ENCODE measurements at places on chromosomes 6 and 20.

DNA sequence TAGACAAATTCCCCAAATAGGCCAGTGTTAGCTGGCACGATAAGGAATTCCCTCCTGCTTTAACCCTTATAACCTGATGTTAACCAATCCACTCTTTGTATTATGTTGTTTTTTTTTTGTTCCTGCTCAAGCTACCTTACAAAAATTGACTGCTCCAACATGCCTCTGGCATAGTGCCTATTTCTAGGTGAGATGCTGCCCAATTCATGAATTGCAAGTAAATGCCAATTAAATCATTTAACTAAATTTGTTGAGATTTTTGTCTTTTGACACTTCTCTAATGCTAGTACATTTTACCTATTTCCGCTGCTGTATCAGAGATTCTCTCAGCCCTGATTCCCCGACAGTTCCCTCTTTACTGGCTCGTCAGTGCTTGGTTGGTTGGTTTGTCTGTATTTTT lies 66.5 kb downstream of the HECA start:
- DNase-seq = no peak

GRCh38 chr6:40586369-40587201 lies 579 bp downstream of the LRFN2 start:
- no peak for DNase-seq

DNA sequence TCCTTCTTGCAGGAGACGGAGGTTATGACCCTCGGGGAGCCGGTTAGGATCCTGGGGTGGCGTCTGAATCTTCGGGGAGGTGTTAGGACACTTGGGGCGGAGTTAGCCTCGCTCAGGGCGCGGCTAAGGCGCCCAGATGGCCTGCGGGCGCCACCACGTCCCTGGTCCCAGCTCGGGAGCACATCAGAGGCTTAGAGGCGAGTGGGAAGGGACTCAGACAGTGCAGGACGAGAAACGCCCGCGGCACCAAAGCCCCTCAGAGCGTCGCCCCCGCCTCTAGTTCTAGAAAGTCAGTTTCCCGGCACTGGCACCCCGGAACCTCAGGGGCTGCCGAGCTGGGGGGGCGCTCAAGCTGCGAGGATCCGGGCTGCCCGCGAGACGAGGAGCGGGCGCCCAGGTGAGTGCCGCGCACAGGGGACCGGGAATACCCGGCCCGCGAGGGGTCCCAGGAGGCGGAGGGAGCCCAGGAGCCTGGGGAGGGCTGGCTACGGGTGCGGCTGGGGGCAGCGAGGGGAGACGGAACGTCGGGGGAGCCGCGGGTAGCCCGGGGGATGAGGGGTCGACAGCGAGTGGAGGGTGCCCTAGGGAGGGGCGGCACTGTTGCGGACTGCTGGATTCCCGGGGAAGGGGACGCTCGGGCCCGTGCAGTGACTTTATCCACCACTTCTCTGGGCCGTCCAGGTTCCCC lies at the start of gene HCK:
TSS of gene HCK (plus strand) at position 153 of the 688 bp plus-strand sequence.
- no peak for DNase-seq

- DNase-seq = no peak
Measured at GRCh38 chr6:30480536-30481156, 8.7 kb upstream of the HLA-E start.

DNA sequence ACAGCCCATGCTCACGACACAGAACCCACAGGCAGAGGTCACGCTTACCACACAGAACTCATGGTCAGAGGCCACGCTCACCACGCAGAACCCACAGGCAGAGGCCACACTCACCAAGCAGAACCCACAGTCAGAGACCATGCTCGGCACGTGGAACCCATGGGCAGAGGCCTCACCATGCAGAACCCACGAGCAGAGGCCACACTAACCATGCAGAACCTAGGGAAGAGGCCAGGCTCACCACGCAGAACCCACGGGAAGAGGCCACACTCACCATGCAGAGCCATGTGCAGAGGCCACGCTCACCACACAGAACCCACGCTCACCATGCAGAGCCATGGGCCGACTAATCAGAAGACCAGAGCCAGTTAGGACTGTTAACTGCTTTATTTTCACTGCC lies 203.2 kb upstream of the THBS2 start:
- no peak for DNase-seq

- no peak for DNase-seq
Measured at GRCh38 chr6:41881506-41881905, 13.7 kb downstream of the USP49 start.

DNA sequence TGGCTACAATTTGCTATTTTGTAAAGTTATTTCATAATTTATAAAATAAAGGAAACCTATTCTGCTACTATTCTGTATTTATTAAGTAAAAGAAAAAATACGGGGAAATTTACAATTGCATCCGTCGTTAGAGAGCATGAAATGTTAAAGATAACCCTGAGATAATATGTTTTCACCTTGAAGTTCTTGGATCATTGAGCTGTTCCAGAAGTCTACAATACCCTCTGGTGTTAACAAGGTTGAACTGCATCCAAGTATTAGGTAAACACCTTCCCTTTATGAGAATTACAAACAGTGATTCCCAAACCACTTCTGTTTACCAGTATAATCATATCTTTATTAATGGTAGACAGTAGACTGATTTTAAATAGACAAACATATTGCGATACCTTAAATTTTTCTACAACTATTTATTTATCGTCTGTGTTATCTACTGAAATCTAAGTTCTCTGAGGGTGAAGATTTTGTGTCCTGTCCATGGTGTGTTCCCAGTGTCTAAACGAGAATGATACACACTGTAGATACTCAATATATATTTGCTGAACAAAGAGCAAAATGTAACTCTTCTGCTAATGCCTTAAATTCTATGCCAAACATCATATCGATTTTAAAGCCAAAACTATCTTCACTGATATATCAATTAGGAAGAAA lies 28.2 kb downstream of the TBC1D32 start:
- DNase-seq = no peak

DNA sequence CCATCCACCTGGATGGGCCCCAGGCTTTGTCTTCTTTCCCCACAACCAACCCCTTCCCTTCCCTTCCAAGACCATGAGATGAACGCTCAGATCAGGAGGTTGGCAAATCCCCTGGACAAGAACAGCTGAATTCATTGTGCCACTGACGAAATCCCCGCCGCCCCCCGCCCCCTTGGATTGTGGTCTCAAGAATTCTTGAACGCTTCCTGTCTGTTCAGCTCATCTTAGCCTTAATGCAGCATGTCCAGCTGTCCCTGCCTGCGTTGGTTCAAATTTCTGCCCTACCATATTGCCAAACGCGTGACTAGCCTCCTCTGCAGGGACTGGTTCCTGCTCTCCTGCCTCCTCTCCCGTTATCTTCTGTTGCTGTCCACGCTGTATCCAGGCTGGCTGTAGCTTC lies 133.2 kb downstream of the CDH4 start:
- no peak for DNase-seq

- no peak for DNase-seq
Measured at GRCh38 chr6:118586746-118587485, 38.8 kb downstream of the PLN start.

DNA sequence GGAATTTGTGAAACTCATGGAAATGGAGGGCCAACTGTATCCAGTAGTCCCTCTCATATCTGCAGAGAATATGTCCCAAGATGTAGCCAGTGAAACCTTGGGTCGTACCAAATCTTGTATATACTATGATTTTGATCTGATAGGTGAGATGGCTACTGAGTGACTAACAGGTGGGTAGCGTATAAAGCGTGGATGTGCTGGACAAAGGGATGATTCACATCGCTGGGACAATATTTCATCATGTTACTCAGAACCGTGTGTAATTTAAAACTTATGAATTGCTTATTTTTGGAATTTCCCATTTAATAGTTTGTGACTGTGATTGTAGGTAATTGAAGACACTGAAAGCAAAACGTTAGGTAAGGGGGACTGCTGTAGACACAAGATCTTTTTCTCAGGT lies 144.1 kb downstream of the SMAP1 start:
- DNase-seq = no peak

DNA sequence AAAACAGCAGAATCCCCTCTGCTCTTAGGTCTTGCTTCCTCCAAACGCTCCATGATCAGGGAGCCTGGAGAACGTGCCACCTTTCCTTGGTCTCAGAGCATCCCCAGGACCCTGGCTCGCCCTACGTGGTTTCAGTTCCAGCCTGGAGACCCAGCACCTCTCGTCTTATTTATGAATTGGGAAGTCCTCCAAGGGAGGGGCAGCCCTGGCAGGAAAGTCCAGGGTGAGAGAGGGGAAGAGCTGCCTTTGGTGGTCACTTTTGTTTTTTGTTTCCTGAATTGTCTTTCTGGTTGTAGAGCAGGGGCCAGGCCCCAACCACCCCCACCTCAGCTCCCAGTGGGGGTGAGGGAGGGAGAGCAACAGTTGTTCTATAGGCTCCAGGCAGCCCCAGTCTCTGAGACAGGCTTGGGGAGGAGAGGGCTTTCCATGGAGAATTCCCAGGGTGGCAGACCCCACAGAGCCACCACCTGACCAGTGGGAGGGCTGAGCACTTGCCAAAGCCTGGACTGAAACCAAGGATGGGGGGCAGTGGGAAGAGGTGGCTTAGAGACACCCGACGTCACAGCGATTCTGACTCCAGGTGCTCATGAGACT lies 88.8 kb downstream of the PRND start:
- no peak for DNase-seq

DNA sequence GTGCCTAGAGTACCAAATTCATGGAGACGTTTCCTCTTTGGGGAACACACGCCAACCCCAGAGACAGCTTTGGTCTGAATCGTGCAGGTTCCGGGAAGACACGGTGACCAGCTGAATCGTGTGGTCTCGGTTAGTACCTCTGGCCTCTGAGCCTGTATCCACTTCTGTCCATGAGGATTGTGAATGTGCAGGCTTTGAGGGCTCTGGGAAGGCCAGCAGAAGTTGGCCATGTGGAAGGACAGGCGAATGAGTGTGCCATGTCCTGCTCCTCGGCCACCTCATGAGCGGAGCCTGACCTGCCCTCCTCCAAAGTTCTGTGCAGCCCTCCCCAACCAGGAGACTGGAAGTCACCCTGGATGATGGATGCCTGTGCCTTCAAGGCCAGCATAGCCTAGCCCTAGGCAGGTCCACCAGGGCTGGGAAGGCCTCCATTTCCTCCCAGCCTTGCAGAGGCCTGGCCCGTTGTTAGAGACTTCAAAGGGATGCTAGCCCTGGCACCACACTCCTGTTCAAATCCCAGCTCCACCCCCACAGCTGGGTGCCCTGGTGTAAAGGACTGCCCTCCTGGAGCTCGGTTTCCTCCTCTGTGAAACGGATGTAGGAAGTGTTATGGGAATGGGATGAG lies 1.7 kb upstream of the TMEM74B start:
- no peak for DNase-seq

DNA sequence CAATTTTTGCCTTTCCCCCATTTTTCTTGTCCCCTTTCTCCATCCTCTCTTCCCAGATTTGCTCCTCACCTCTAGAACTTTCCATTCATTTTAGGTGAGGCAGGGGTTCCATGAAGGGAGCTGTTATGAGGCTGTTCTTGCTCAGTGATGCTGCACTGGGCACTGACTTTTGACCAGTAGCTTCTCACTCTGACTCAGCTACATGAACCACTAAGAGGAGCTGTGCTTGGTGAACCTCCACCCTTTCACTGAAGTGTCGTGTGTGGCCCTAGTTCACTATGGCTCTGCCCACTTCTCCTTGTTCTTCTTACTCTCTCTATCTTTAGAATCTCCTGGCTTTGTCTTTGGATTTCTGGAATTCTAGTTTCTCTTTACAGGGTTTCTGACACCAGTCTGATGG lies 307.1 kb upstream of the RNF24 start:
- no peak for DNase-seq

DNA sequence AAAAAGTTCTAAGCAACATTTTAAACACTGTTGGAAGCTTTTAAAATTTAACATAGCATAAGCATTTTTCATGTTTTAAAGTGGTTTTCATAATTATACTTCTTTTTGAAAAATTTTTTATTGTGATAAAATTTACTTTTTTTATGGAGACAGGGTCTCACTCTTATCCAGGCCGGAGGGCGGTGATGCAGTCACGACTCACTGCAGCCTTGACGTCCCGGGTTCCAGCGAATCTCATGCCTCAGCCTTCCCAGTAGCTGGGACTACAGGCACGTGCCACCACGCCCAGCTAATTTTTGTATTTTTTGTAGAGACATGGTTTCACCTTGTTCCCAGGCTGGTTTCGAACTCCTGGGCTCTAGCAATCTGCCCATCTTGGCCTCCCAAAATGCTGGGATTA lies 46.1 kb upstream of the TULP4 start:
- no peak for DNase-seq

- DNase-seq = no peak
Measured at GRCh38 chr20:15703171-15703911, 869.9 kb downstream of the KIF16B start.

DNA sequence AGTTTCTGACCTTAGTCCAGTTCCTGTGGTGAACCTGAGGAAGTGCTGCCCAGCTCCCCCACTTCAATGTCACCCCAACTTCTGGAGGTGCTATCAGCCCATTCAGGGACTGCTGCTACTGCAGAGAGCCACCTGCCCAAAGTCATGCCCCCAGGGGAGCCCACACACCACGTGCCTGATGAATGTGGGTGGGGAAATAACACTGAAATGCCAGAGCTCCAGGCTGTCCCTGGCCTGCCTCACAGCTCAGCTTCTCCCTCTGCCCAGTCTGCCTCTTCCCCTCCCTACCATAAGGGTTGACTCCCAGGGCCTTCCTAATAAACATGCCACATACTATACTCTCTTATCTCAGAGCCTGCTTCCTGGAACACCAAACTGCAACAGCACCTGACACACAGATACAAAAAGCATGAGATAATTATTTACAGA lies 276.4 kb upstream of the MOCS1 start:
- no peak for DNase-seq

- DNase-seq = no peak
Measured at GRCh38 chr6:152386131-152386530, 251.0 kb downstream of the SYNE1 start.

GRCh38 chr6:28657381-28657768 lies 131.7 kb downstream of the GPX5 start:
- no peak for DNase-seq

DNA sequence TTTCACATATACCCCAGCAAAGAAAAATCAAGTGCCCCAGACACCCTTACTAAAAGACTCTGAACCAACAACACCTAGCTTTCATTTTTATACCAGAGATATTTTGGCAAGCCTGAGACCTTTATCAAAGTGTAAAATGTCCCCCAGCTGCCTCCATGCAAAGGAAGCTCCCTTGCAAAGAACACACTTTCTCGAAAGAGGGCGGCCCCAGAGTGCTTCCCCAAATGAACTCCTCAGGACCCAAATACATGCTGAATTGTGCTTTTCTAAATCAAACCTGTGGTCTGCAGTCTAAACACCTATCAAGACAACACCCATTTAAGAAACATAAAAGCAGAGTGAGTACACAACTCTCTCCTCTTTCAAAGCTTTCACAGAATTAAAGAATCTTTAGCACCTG lies 490 bp downstream of the IPCEF1 start:
- DNase-seq = no peak

DNA sequence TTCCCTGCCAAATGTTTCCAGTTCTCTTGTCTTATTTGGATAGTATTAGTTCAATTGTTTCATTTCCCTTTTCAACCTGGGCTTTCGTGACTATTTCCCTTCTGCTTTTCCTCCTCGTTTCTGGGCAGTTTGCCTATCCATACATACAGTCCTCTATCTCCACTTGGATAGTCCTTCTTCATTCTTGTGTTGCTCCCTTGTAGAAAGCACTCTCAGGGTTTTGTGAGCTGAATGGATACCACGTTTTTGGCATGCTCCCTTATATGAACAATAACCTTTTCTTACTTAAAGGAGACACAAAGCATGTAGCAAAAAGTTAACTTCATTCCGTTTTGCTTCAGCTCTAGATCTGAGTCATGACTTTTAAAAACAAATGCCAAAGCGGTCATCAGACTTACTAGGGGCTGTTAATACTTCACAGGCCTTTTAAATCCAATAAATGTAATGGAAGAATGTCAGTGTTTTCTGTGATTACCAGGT lies 16.6 kb downstream of the CRYBG1 start:
- no peak for DNase-seq

All from activated T-helper 9 cell treated with anti-CD3 and anti-CD28 coated beads, Interleukin-2, amount 50 U/mL, for 16 hours (primary cell).